ENCODE measurements at places on chromosomes 1 and 21.

DNA sequence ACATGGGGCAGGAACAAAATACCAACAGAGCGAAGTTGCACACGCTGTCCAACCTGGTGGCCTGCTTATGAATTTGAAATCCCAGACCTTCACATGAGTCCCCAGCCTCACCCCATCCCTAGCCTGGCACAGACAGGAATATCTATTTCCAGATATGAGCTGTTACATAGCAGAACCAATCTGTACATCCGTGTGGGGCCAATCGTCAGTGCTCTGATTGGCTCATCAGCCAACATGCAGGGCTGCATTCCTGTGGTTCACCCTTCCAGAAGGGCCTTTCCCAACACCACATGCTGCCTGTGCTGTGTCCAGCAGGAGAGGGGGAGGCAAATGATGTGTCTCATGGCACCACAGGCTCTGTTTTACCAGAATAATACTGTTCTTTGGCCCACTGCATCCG lies 31.3 kb downstream of the CCN1 start:
- DNase-seq = no peak

- DNase-seq = no peak
Measured at GRCh38 chr1:114181356-114181755, 27.7 kb upstream of the SYT6 start.

DNA sequence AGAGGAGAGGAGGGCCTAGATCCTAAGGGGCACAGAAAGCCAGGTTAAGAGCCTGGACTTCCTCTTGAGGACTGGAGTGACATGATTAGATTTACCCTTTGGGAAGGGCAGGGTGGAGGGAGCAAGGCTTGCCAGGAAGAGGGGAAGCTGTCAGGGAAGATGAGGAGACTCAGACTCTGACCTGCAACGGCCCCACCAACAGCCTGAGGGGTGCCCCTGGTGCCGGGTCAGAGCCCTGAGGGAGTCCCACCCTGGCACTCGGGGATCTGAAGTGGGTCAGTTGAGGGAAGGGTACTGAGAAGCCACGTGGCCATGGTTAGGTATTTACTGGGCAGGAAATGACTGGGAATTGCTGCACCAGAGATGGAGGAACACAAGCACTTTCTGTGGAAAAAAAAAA lies 9.8 kb downstream of the ECE1 start:
- no peak for DNase-seq

- no peak for DNase-seq
Measured at GRCh38 chr1:27585684-27586083, 18.3 kb downstream of the AHDC1 start.

- no peak for DNase-seq
Measured at GRCh38 chr1:158002022-158002630, 8.7 kb downstream of the KIRREL1 start.

- DNase-seq = no peak
Measured at GRCh38 chr1:169528215-169529067, 42.7 kb upstream of the SLC19A2 start.

- no peak for DNase-seq
Measured at GRCh38 chr21:37220433-37220980, 46.6 kb downstream of the VPS26C start.

DNA sequence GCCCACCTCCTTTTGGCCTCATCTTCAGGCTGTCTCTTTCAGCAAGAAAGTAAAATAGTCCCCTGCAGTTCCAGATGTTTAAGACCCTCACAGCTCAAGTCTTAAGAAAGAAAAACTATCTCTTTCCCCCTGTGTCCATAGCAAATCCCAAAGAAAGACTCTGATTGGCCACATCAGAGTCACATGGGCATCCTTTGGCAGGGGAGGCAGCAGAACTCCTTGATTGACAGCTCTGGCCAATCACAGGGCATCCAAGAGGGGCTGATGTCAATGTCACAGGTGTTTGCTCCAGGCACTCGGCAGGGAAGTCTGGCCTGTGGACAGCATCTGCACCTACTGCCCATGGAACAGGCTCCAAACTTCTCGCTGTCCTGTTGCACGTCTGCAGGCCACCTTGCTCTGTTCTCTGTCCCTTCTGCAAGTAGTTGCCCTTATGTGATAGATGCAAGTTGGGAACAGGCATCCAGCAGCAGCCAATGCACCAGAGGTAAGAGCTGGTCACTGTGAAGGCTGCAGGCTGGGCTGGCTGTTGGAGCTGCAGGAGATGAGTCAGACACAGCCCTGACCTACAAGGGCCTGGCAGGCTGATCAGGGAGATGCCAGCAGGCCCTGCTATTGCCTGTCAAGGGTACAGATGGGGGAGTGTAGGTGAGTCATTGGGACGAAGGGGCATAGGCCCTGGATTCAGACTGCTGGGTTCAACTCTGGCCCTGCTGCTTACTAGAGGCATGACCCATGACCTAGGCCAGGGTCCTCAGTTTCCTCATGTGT lies 96.8 kb upstream of the TMEM51 start:
- no peak for DNase-seq

- DNase-seq = no peak
Measured at GRCh38 chr1:30988045-30988444, 77.5 kb downstream of the PUM1 start.

DNA sequence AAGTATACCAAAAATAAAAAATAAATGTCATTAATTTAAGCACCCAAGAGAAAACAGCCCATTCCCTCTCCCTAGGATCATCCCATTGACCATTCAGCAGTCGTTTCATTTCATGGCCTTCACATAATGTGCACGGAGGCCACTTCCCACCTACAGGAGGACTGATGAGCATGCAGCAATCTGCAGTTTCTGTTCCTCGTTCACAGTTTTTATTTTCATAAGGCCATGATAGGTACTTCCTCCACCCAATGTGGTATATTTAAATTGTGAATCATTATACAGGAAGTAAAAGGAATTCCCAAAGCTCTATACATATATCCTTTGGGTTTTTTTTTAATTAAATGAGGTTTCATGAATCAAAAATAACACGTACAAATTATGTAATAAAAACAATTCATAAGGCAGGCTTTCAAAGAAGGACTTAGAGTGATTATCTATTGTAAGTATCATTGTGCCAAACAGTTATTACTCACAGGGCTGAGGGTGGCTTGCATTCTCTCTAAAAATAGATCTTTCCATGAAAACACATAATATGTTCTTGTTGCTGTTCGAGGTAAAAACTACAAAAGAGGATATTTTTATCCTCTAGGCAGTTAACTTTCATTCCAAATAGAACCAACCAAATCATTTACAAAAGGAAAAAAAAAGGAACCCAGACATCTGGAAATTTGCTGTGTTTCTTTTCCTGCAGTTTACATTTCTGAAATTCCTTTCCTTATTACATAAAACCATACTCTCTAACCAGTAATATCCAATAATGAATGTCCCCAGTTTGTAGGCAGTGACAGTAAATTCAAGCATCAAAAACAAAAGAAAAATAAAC lies 27.5 kb upstream of the SLC44A3 start:
- no peak for DNase-seq

- DNase-seq = no peak
Measured at GRCh38 chr1:86951430-86951829, 37.0 kb downstream of the HS2ST1 start.

- DNase-seq = no peak
Measured at GRCh38 chr1:147215540-147215916, 9.6 kb downstream of the FMO5 start.

GRCh38 chr1:66853379-66853778 lies 52.3 kb upstream of the INSL5 start:
- no peak for DNase-seq

DNA sequence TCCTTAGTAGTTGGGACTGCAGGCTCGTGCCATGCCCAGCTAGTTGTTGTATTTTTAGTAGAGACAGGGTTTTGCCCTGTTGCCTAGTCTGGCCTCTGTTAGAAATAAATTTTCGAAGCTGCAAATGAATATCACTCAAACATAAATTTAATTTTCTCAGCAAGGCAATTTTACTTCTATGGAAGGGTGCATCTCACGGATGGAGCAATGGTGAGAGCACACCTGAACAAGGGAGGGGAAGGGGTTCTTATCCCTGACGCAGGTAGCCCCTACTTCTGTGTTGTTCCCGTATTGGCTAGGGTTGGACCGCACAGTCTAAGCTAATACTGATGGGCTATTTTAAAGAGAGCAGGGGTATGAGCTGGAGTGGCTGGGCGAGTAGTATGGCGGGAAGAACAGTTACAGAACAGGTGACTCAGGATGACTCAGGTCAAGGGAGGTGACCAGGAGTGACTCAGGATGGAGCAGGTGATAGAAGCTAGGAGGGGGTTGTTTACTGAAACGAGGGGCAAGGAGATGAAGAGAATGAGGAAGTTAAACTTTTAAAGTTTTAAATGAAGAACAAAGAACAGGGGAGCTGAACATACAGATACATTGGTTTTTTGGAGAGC lies 7.5 kb downstream of the MDM4 start:
- DNase-seq = no peak

- no peak for DNase-seq
Measured at GRCh38 chr21:37696936-37697335, 219.3 kb downstream of the KCNJ6 start.

- DNase-seq = no peak
Measured at GRCh38 chr1:119449971-119450370, 35.0 kb downstream of the HSD3B2 start.

- DNase-seq = no peak
Measured at GRCh38 chr21:40689840-40690360, 157.1 kb downstream of the DSCAM start.

DNA sequence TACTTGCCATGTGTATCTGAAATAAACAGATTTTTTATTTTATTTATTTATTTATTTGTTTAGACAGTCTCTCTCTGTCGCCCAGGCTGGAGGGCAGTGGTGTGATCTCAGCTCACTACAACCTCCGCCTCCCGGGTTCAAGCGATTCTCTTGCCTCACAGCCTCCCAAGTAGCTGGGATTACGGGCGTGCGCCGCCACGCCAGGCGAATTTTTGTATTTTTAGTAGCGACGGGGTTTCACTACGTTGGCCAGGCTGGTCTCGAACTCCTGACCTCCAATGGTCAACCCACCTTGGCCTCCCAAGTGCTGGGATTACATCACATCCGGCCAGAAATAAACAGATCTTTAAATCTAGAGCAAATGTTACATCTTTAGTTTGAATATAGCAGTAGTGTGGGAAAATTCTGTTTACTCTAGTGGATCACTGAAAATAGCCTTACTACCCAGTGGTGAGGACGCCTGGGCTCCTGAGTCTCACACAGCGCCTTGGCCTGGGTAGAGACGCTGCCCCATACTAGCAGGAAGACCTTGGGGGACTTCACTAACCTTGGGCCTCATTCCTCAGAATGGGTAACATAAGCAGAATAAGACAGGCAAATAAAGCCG lies 709 bp downstream of the GART start:
- no peak for DNase-seq

DNA sequence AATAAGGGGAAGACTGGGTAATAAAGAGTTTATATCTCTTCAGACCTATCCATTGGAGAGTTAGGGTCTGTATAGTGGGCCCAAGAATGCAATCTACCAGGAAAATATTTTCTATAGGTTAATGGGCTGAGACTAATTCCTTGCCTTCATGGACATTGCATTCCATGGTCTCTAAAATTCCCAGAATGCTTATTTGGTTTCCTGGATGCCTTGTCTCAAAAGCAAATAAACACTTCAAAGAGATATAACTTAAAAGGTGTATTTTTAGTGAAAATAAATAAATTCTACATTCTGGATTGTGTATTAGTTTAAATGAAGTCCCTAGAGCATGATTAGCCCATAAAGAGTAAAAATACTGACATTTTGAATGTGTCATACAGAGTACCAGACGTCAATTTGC lies 550.1 kb upstream of the PKN2 start:
- DNase-seq = no peak

DNA sequence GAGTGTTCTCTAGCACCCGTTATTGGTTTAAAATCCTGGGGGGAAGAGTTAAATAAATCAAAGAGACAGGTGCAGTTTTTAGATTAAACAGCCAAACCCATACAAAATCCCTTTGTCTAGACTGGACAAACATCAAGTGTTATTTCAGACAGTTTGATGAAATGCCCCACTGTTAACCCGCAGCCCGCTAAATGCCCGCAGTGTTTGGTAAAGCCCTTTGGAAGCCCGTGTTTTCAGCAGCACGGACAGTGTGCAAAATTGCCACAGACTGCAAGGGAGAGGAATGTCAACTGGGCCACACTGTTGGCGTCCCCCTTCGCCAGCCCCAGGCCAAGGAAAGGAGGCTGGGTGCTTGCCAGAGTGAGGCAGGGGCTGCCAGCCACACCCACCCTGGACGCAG lies 26.6 kb downstream of the AJAP1 start:
- DNase-seq = no peak

DNA sequence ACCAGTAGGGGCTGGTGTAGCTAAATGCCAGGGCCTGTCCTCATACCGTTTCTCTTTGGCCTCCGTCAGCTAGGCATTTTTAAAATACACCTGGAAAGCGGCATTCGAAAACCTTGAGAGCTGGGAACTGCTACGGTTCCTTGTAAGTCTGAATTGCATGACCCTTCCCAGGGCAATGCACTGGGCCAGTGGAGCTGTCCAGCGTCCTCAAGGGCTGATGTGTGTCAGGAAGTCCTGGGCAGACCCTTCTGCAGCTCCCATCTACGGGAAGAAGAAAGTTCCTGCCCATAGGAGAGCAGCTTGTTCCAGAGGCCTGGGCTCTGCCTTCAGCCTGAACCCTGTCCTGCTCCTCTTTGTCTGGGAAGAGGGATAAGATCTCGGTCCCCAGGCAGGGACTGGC lies 34.1 kb downstream of the UBASH3A start:
- no peak for DNase-seq

DNA sequence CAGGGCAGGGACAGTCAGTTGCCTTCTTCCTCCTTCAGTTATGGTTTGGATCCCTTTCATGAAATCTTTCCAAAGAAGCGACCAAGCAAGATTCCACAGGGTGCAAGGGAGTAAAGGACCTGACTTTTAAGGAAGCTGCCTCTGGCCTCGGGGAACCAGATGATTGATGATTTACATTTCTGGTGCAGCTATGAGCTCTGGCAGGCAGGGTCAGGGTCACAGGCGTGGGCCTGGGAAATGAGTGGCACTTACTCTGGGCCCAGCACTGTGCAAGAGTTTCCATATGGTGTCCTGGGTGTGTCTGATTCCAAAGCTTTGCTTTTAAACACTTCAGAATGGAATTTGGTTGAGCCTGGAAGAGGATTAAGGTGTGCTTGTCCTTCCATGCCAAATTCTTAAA lies 7.2 kb upstream of the CRABP2 start:
- no peak for DNase-seq

DNA sequence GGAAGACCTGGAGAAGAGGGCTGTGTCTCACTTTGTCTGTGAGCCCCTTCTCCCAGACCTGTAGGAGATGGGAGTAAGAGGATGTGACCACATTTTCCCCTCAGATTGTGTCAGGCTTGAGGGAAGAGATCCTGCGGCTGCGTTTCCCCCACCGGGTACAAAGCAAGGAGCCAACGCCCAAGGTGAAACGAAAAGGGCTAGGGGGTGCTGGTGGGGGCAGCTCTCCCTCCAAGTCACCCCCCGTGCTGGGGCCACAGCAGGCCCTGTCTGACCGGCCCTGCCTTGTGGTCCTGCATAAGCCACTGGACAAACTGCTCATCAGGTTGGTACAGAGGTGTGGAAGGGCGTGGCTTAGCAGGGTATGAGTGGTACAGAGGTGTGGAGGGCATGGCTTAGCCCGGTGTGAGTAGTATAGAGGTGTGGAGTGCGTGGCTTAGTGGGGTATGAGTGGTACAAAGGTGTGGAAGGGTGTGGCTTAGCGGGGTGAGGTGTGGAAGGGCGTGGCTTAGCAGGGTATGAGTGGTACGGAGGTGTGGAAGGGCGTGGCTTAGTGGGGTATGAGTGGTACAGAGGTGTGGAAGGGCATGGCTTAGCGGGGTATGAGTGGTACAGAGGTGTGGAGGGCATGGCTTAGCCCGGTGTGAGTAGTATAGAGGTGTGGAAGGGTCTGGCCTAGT lies 30.6 kb downstream of the HYI start:
- no peak for DNase-seq

Measured in NCI-H187 treated with DMSO at 0.1 percent for 48 hours (cell line).